Choroid plexus epithelial cell (primary cell): ENCODE measurements at places on chromosomes 12 and 14.

DNA sequence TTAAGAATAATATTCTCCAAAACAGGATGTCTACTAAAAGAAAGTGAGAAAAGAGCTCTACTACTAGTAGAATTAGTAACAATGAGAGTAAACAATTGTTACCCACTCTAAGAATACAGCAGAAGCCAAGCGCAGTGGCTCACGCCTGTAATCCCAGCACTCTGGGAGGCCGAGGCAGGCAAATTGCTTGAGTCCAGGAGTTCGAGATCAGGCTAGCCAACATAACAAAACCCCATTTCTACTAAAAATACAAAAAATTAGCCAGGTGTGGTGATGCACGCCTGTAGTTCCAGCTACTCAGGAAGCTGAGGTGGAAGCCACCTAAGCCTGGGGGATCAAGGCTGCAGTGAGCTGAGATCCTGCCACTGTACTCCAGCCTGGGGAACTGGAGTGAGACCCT lies 4.7 kb downstream of the DNAJC14 start:
- no peak for DNase-seq

DNA sequence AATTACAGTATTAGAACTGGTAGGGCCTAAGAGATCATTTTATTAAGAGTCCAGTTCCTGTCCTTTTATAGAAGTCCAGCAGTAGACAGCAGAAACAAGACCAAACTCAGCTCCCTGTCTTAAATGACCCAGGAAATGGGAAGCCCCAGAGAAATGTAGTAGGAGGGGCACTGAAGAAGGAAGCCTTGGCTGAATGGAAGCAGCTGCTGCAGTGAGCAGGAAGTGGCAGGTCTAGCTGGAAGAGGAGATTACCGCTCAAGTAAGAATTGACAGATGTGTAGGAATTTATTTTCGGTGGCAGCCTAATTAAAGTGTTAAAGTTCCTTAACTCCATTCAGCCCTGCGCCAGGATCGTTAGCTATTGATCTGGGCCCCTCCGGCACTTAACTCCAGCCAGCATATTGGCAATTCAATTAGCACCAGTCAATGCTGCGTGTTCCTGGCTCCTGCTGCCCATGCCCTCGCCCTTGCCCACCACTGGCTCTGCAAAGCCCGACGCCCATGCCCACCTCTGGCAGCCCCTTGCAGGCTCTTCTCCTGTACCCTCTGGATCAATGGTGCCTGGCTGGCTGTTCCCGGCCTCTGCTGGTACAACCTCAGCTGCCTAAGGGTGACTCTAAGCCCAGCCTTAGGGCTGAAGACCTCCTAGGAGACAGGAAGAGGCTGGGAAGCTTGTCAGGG lies 21.1 kb downstream of the ZFHX2 start:
- DNase-seq, result no peak

DNA sequence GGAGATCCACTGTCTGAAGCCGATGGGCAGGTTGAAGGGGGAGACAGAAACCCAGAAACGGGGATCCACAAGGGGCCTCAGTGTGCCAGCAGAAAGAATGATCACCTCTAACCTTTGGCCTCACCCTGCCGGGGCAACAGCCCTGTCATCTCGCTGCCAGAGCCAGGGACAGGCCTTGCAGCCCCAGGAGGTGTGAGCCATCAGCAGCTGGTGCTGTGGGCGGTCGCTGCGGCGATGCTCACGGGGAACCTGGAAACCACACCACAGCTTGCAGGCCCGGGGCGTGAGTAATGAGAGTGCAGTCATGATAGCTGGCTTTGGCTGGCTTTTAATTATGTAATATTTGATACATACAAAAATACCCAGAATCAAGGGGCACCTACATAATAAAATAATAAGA lies 4.7 kb upstream of the TTC7B start:
- DNase-seq, result peak; percentile 48

DNA sequence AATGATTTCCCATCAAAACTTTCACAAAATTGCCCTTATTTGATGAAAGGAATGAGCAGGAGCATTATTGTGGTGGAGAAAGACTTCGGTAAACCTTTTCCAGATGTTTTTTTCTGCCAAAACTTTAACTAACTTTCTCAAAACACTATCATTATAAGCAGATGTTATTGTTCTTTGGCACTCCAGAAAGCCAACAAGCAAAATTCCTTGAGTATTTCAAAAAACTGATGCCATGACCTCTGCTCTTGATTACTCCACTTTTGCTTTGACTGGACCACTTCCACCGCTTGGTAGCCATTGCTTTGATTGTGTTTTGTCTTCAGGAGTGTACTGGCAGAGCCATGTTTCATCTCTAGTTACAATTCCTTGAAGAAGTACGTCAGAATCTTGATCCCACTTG lies 29.7 kb upstream of the RAB21 start:
- no peak for DNase-seq

- DNase-seq, result no peak
These were observed 38.0 kb upstream of the FOXN3 start for GRCh38 chr14:89454996-89455395.

GRCh38 chr12:64610079-64610659 lies at the start of gene RASSF3:
Gene RASSF3 (plus strand): TSS chr12:64610495. CDS start chr12:64610633, 138 bp downstream.
- DNase-seq, result peak; percentile 72

DNA sequence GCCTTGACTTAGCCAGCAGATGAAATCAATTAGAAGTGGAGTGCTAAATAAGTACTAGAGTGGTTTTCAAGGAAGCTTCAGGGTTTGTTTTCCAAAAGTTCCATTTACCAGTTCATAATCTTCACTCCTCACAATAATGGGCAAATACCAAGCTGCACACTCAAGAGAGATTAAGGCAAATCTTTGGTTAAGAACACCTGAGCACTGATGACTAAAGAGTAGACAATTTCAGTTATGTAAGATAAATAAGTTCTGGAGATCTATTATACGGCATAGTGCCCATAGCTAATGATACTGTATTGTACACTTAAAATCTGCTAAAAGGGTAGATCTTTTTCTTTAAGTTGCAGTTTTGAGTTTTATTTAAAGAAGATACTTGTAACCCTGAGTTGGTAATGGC lies 125.0 kb downstream of the ARMH4 start:
- DNase-seq, result no peak

- DNase-seq, result no peak
These were observed 98.0 kb downstream of the GCH1 start for GRCh38 chr14:54804538-54805041.

DNA sequence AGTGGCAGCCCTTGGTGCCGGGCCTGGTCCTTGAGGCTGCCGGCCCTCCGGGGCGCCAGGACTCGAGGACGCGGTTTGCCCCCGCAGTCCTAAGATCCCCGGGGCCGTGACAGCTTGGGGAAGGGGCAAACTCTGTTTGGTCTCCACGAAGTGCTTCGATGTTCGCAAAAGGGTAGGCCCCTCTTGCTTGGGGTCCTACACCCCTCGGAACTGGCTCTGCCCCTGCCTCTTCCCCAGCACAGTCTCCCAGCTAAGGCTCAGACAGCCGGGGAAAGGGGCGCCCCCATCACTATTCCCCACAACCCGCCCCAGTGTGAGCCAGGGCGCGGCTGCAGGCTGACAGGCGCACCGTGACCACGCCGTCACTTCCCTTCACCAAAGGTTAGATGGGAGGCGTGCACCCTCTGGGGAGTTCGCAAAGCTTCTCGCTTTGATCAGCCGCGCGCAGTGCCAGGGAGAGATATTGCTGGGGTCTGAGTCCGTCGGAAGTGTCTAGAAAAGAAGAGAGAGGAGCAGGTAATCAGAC lies 7.2 kb upstream of the OTX2 start:
- no peak for DNase-seq

DNA sequence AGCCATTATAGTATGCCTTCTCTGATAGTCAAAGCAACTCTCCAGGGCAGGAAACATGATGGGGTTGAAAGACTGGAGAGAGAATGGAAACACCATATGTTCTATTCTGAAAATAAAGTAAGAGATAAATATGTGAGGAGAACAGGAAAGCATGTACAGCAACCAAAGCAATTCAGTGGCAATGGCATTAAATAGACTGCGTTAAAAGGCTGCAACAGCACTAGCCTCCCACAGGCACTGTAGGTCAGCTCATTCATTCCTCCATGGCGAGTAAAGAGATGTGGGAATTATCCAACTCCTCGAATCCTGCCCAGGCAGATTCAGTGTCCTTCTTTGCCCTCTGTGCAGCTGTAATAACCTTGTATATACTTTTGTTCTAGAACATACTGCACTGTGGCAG lies 43.8 kb downstream of the ANO6 start:
- DNase-seq, result peak; percentile 36

- DNase-seq, result no peak
These were observed 24.4 kb upstream of the E2F7 start for GRCh38 chr12:77089686-77090220.

GRCh38 chr12:2039034-2039433 lies 13.8 kb upstream of the CACNA1C start:
- no peak for DNase-seq

DNA sequence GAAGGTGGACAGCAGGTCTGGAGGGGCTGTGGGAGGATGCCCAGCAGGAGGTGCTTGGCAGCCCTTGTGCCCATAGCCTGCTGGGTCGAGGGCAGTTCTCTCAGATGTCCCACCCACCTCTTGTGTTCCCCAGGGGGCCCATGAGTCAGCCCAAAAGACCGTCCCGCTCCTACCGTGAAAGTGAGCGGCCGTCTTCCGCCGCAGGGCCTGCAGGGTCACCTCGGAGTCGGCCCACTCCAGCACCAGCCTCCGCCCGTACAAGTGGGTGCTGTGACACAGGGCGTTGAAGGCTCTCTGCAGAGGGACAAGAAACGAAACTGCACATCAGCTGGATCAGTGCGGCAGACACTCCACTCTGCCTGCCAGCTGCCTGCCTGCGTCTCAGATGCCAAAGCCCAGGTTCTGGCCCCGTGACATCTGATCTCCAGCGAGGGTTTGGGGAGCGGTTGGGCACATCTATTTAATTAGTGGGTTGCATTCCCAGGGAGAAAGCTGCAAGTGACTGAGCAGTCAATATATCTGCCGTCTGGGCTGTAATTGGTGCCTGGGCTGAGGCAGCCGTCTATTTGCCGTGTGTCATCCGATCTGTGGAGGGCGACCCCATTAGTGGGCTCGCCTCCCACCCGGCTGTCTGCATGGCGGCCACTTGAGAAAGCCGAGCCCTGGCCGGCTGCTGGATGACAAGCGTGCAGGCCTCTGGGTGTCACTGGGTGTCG lies 121.5 kb downstream of the RBM19 start:
- DNase-seq, result peak; percentile 40

DNA sequence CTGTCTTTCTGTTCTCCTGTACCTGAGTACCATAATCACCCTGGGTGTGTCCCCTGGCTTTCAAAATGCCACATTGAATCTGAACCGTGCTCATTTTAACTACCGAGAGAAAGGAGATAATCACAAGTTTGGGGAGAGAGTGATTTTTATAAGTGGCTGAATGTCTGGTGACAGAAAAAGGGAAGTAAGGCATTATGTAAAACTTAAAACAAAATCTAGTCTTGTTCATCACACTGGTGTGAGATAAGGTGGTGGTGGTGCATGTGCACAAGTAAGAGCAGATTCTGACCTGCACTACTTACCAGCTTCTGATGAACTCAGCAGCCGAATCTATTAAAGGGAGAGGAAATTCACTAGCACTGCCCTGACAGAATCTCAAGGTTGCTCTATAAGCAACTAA lies 56.3 kb downstream of the SPPL3 start:
- no peak for DNase-seq

- DNase-seq, result no peak
These were observed 48.0 kb downstream of the AACS start for GRCh38 chr12:125113263-125113662.

- peak; percentile 58 for DNase-seq
These were observed 2.8 kb downstream of the SRSF9 start for GRCh38 chr12:120466560-120467315.

GRCh38 chr12:97568336-97569180 lies 106.0 kb downstream of the RMST start:
- no peak for DNase-seq

DNA sequence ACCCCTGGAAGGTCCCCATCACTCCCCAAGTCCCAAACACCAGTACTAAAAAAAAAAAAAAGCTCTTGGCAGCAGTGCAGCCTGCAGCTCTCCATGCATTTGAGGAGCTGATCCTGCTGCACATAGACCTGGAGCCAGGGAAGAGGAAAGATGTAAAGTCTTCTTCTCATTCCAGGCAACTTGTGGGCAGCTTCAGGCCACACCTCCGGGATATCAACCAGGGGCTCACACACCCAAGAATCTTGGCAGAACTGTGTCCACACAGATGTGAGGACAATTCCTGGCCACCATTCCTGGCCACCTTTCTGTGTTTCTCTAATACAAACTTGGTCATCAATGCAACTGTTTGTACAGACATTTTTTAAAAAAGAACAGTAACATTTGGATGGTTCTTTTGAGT lies 72.7 kb downstream of the TMEM132C start:
- no peak for DNase-seq

DNA sequence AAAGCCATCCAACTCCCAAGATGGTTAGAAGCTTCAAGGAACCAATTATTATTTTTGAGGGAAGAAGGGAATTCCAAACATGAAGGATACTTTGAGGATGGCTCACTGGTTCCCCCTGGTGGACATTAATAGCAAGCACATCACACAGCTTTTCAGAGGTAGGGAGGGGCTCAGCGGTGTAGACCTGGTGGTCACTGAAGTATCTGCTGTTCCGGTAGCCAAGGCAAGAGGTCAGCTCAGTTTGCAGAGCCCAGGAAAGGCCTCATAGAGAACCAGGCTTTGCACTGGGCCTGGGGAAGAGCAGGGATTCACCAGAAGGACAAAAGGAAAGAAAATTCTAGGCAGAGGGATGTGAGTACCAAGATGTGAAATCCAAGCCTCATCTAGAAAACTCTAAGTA lies 118.7 kb downstream of the KSR2 start:
- DNase-seq, result peak; percentile 54

GRCh38 chr14:73662487-73662943 lies 17.7 kb downstream of the DNAL1 start:
- peak; percentile 94 for DNase-seq

GRCh38 chr14:63512861-63513260 lies 30.3 kb downstream of the PPP2R5E start:
- no peak for DNase-seq

- no peak for DNase-seq
These were observed 37.1 kb upstream of the SNX6 start for GRCh38 chr14:34667007-34667406.

DNA sequence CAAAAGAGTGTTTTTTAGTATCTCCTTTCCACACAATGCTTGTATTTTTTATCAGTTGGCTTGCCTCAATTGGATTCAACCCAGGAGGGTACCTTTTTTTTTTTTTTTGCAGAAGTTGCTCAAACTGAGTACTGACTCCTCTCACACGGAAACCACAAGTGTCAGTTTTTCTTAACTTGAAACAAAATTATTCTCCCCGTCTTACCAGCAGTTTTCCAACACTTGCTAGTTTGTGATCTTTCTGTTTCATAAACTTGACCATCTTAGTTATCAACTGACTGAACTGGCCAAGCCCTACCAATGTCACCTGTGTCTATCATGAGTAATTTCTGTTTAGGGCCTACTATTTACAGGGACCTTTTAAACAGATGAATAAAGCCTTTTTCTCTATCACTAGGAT lies 34.1 kb upstream of the ITPR2 start:
- DNase-seq, result no peak
